ENCODE measurements at places on chromosomes 7 and 10. TPM values are rescaled to one million over a fixed set of nuclear protein-coding genes. Genes with fewer than 3 reads are reported as not detected.
A peak's percentile ranks its signal among the peaks of the same experiment; 100 is the strongest.

GBX1 gene
- not detected for total RNA-seq

- DNase-seq = peak; percentile 38
Observed at GRCh38 chr10:100340948-100341847, 5.8 kb upstream of the SCD start.

DNA sequence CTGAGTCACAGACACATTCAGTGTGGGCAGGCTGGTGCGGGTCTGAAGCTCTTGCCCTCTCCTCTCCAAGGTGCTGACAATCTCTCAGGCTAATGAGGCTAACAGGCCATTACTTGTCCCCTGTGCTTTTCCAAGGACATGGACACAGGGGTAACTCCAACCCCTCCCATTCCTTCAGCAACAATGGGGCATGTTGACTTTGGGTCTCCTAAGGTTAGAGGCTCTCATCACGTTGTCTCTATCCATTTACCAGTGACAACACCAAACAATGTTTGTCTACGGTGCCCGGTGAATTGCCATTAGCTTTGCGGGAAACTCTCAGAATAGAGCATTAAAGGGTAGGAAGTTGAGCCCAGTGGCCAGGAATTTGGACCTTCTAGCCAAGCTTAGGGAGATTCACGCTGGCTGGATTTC is 101.6 kb upstream of the TNS3 start:
- no peak for DNase-seq

CSTF2T gene
- 23.7 TPM for total RNA-seq

- DNase-seq = no peak
Observed at GRCh38 chr10:107081644-107082043, 82.9 kb downstream of the SORCS1 start.

- DNase-seq = no peak
Observed at GRCh38 chr7:116633131-116633988, 38.6 kb upstream of the MET start.

GRCh38 chr7:87816389-87816788 is 59.8 kb downstream of the SLC25A40 start:
- DNase-seq = no peak

GRCh38 chr10:244227-244626 is 109.0 kb downstream of the ZMYND11 start:
- DNase-seq = no peak

DNA sequence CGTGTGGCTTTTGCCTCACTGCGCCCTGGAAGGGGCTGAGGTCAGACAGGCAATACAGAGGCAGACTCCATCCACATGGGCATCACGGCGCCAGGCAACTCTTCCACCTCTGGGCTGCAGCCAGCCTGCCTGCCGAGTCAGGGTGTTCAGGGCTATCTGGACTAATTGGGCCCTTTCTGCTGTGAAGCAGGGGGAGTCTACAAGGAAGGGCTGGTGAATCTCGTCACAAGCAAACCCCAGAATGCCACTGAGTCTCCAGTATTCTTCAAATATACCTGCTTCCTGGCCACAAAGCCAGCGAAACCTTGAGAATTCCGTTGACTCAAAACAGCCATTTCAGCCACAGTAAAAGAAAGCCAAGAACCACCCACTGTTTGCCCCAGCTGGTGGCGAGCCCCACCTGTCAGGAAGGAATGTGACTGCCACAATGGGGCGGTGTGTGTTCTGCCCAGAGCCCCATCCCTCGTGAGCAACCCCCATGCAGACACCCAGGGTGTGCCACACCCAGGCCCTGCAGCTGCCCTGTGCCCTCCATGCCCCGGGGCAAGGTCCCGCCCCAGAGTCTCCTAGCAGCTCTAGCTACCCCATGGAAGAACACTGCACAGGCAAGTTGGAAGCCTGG is 117.3 kb downstream of the FAM53B start:
- DNase-seq = no peak

ST8SIA6 gene
- total RNA-seq = 11.0 TPM

- no peak for DNase-seq
Observed at GRCh38 chr7:138169441-138169851, 93.2 kb downstream of the AKR1D1 start.

STOX1 gene
- 1.9 TPM for total RNA-seq

- no peak for DNase-seq
Observed at GRCh38 chr7:157297185-157297584, 39.6 kb upstream of the DNAJB6 start.

- no peak for DNase-seq
Observed at GRCh38 chr7:71173955-71174354, 42.0 kb downstream of the GALNT17 start.

DNA sequence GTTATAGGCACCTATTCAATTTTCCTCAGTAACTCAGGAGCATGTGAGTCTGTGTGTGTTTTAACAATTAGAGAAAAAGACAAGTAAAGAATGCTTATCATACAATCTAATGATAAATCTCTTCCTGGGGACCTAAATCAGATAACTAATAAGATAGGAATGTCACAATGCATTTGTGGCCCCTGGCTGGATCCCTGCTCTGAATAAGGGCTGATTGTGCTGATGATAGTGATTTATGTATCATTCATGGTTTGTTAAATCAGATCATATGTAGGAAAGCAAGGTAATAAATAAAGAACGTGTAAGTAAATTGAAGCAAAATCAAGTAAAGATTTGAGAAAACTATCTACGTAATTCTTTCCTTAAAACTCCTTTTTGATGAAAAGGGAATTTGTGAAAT is 145.9 kb downstream of the C7orf25 start:
- DNase-seq = no peak

- no peak for DNase-seq
Observed at GRCh38 chr7:50648076-50648475, 82.9 kb upstream of the DDC start.

GRCh38 chr10:47405857-47406547 is 21.9 kb upstream of the ZNF488 start:
- DNase-seq = no peak

GRCh38 chr10:21238717-21239116 is 286.8 kb downstream of the SKIDA1 start:
- no peak for DNase-seq

DNA sequence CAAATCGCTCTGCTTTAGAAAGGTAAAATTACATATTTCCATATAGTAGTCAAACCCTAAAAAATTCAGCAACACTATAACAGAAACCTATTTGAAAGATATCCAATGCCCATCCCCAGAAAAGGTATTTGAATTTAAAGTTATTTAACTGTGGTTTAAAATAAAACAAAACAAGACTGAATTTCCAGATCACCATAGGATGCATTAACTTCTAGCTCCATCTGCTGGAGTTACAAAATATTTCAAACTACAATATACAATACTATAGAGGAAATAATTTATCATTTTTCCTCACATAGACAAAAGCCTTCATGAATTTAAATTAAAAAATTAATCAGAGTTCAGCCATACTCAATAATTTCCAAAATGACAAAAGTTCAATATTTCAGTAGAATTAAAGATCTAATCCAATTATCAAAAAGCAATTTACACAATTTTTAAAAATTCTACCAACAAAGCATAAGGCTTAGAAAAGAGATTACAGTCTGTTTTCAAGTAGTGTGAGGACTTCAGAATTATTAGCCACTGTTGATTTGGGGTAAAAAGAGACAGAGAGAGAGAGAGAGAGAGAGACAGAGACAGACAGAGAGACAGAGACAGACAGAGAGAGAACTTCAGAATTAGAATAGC is 75.9 kb downstream of the LMBR1 start:
- DNase-seq = no peak

GRCh38 chr10:79400146-79401004 is 45.0 kb downstream of the ZCCHC24 start:
- DNase-seq = no peak

- no peak for DNase-seq
Observed at GRCh38 chr10:2053805-2054204, 316.5 kb upstream of the ADARB2 start.

ZNF273 gene
- 2.7 TPM for total RNA-seq

FAM237B gene
- total RNA-seq = not detected
